ENCODE measurements at places on chromosomes 3 and 15. TPM values are rescaled to one million over a fixed set of nuclear protein-coding genes. Genes with fewer than 3 reads are reported as not detected.
A peak's percentile ranks its signal among the peaks of the same experiment; 100 is the strongest.

- DNase-seq = no peak
Observed at GRCh38 chr3:436053-436452, 239.5 kb downstream of the CHL1 start.

DNA sequence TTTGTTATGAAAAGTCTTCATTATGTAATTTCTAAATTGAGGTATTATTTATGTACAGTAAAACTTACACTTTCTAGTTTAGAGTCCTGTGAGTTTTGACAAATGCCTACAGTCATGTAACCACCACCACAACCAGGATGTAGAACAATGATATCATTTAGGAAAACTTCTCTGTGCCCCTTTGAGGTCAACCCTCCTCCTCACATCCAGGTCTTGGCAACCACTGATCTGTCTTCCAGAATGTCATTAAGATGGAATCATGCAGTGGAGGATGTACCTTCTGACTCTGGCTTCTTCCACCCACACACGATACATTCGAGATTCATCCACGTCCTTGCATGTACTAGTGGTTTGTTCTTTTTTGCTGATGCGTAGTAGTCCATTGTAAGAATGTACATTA, 23.2 kb downstream of the MINAR1 start:
- no peak for DNase-seq

- no peak for DNase-seq
Observed at GRCh38 chr3:72317491-72317890, 530.8 kb downstream of the SHQ1 start.

- DNase-seq = no peak
Observed at GRCh38 chr3:73271-73670, 123.3 kb upstream of the CHL1 start.

DNA sequence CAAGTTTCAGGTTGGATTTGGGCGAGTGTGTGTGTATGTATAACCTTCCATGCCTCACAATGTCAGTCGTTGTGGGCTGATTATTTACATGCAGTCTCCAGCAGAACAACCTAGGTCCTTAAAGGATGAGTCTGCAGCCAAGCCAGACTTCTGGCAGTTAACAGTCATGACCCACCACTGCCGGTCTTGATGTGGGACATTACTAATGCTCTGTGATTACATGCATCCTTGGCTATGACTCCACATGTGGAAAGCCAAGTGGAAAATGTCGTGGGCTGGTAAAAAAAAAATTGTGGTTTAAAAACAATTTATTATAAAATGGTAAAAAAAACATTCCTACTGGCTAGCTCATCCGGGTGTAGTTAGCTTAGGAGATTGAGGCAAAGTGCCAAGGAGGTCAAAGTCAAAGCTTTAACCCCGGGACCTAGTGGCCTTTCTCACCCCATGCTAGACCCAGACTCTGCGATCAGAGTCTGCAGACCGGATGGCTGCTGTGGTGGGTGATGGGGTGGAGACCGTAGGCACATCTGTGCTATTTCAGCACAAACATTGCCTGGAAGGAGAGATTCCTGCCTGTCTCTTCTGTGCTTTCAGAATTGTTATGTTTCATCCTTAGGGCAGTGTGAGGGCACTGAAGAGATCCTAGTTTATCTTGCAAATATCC, 6.8 kb downstream of the RARRES1 start:
- DNase-seq = peak; percentile 75

- DNase-seq = no peak
Observed at GRCh38 chr15:31513178-31513577, 186.5 kb downstream of the KLF13 start.

DNA sequence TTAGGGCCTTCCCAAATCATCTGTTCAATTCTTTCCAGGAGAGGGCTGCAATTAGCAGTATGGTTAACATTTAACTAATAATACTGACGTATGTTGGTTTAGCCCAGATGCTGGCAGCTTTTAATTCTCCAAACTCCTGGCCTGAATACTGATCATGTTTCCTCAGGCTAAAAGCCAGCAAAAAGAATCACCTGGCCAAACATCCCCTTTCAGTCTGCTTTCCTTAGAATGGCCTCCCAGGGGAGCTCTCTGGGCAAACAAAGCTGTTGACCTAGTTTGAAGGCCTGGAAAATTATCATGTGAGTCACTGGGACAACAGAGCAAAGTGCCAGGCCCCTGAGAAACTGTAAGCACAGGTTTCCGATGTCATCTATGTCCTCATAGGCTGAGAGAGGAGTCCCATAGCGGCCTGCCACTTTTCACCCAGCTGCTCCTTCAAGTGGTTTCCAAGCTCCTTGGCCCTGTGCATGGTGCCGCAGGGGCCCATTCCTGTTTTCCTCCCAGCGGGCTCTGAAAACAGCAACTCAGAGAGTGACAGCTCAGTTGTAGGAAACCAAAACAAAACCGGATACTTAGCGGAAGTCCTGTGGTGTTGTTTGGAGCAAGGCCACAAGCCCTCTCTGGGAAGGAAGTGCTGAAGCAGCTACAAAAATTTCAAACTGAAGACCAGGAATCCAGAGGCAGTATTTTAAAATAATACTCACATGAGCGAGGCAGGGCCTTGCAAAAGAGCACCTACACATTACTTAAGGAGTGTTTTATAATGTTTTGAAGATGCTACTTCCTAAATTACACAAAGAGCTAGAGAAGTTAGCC, 36.5 kb upstream of the RAB11A start:
- peak; percentile 57 for DNase-seq

- DNase-seq = no peak
Observed at GRCh38 chr3:154139996-154140436, 18.8 kb downstream of the ARHGEF26 start.

DNA sequence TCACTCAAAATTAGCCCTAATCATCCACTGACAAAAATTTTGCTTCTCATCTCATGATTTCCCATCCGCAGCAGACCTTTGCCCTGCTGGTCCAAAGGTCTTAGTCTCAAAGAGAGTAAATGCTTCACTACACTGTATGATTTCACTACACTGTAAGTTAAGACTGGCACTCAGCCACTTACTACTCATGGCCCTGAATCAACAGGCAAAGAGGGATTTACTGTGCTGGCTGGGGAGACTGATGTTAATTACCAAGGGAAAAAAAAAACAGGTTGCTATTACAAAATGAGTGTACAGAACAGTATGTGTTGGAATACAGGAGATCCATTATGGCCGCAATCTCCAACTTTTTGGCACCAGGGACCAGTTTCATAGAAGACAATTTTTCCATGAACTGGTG, 214.8 kb downstream of the ZMAT3 start:
- no peak for DNase-seq

DNA sequence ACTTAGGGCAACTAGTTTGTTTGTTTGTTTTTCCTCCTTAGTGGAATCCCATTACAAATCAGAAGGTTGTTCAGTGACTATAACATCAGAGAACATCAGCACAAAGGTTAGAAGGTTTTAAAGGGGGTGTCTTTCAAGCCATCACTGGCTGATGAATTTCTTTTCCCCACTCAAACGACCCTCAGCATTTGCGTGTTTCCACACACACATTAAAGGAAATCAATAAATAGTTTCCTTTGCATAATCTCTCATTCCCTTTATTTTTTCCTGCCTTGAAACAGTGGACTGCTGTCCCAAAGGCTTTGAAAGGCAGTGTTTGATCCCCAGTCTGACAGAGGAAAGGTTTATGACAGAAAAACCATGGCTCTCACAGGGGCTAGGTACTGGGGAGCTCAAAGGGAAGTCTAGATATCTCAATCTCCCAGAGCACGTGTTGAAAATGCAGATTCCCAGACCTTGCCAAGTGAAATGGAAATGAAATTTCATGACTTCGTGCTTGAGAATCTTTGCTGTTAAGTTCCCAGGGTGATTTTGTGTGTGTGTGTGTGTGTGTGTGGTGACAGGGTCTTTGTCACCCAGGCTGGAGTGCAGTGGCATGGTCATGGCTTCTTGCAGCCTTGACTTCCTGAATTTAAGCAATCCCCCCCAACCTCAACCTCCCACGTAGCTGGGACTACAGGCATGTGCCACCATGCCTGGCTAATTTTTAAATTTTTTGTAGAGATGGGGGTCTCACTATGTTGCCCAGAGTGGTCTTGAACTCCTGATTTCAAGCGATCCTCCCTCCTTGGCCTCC, 2.2 kb upstream of the INTS14 start:
- DNase-seq = no peak

GRCh38 chr3:37540786-37541185, 320.9 kb upstream of the CTDSPL start:
- DNase-seq = no peak

- no peak for DNase-seq
Observed at GRCh38 chr3:167160781-167161180, 219.3 kb downstream of the ZBBX start.

- DNase-seq = no peak
Observed at GRCh38 chr3:127784865-127785710, 37.2 kb downstream of the MGLL start.

- DNase-seq = no peak
Observed at GRCh38 chr3:45872569-45872968, 13.8 kb upstream of the CCR9 start.

GRCh38 chr3:149941186-149941585, 29.5 kb downstream of the PFN2 start:
- peak; percentile 24 for DNase-seq

GRCh38 chr3:46500656-46501635, 3.2 kb downstream of the RTP3 start:
- peak; percentile 42 for DNase-seq

DNA sequence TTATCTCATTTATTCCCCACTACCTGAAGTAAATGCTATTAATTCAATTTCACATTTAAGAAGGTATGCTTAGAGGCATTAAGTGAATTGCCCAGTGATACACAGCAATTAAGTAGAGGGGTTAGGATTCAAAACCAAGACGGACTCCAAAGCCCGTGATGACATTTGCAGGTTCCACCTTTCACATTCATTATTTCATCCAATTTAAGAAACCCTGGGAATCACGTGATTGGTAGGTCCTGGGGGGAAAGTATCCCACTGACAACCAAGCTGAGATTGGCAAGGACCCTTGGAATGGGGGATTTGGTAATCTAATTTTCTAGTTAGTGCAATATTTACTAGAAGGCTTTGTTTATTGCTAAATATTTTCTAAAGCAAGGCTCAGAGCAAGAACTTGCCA, 1.8 kb downstream of the POMGNT2 start:
- no peak for DNase-seq

GRCh38 chr3:30426293-30426993, 180.0 kb upstream of the TGFBR2 start:
- no peak for DNase-seq

GRCh38 chr3:122533931-122534334, 19.2 kb upstream of the KPNA1 start:
- peak; percentile 96 for DNase-seq

- DNase-seq = no peak
Observed at GRCh38 chr3:39190281-39191025, 1.9 kb downstream of the XIRP1 start.

DNA sequence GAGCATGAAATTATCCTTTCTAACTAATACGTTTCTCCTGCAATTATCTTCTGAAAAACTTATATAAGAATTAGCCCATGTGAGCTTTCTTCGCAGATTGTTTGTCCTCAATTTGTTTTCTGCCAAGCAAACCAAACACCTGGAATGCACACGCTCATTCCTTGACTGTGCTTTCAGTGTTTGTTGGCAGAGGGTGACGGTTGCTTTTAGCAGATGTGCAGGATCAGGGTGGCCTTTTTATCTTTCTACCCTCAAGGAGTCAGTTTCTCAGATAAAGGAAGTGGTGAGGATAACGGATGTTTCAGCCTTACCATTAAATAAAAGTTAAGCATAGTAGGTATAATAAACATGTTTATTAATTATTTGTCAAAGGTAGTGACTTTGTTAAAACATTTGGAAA, 15.2 kb downstream of the ARPP21 start:
- DNase-seq = no peak

DNA sequence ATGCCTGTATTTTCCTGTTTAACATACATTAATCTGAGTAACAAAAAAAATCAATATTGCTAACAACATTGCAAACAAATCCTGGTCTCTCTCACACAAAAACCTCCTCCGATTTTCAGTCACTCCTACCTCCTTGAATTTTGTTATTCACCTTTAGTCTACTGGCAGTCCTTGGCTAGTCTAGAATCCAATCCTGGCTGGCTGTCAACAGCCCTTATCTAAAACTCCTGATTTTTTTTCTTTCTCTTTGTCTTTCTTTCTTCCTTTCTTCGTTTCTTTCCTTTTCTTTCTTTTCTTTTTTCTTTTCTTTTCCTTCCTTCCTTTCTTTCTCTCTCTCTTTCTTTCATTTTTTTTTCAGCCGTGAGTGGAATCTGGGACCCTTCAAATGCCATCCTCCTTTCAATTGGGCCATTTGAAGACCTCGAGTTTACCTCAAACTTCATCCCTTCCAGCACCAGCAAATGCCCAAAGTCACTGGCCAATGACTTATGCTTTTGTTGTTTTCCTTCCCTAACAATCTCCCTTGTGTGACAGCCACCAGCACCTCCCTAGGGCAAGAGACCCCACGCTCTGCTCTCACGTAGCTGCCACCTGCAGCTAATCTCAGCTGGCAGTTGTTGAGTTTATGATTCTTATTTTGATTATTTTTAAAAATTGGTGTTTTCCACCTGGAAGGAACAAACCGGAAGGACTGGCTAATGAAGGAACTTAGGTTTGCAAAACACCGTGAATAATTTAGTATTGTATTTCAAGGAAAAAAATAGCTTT, 6.8 kb upstream of the ONECUT1 start:
- DNase-seq = no peak

DNA sequence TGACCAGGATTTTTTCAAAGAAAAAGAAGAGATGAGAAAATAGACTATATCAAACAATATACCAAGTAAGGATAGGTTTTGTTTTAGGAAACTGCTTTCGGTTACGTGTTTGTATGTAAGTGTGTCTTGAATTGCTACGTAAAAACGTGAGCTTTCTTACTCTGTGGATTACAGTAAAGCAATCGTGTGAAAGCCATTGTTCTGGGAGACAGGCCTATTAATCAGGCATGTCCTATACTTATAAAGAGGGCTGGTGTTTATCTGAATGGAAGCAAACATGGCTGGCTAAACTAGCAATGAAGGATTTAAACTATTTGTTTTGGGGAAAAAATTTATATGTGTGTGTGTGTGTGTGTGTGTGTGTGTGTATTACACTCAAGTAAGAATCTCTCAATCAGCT, 2.6 kb downstream of the EHHADH start:
- DNase-seq = no peak

DNA sequence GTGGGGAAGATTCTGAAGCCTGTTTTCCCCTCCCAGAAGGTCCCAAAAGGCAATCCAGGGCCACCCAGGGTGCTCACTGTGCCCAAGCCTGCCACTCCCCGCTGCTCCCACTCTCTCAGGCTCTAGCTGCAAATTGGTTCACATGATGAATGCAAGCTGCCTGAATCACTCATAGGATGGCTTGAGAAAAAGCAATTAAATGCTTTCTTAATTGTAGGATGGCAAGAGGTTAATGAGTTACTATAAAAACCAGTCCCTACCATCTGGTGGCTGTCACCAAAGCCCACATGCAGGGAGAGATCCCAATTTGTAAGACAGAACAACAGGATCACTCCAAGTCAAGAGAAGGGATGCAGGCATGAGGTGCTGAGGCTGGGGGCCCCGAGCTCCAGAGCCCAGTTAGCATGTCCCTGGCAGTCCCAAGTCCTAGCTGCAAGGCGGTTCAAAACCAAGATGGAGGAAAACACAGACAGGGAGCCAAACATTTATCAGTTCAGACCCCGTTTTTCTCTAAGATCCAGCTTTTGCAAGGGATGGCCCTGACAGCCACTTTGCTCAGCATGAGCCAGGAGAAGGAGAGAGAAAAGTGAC, 207.1 kb downstream of the UACA start:
- DNase-seq = no peak

- no peak for DNase-seq
Observed at GRCh38 chr15:26103002-26103404, 239.9 kb upstream of the ATP10A start.

Gene RETNLB
- not detected for total RNA-seq

Gene DOCK3
- total RNA-seq = 0.03 TPM

Gene SPTSSB
- 0.03 TPM for total RNA-seq

Gene EHD4
- 52.5 TPM for total RNA-seq

Gene STX19
- total RNA-seq = 0.18 TPM

Gene KLF15
- total RNA-seq = not detected

Measured in foreskin keratinocyte (primary cell).